Activated CD4-positive, alpha-beta T cell treated with anti-CD3 and anti-CD28 coated beads, Interleukin-2, amount 50 U/mL, for 16 hours (primary cell): ENCODE measurements at places on chromosomes 1 and 21.

GRCh38 chr1:116952738-116953275 lies 43.1 kb downstream of the PTGFRN start:
- no peak for DNase-seq

GRCh38 chr1:74858136-74858535 lies 125.2 kb downstream of the TYW3 start:
- DNase-seq: no peak

DNA sequence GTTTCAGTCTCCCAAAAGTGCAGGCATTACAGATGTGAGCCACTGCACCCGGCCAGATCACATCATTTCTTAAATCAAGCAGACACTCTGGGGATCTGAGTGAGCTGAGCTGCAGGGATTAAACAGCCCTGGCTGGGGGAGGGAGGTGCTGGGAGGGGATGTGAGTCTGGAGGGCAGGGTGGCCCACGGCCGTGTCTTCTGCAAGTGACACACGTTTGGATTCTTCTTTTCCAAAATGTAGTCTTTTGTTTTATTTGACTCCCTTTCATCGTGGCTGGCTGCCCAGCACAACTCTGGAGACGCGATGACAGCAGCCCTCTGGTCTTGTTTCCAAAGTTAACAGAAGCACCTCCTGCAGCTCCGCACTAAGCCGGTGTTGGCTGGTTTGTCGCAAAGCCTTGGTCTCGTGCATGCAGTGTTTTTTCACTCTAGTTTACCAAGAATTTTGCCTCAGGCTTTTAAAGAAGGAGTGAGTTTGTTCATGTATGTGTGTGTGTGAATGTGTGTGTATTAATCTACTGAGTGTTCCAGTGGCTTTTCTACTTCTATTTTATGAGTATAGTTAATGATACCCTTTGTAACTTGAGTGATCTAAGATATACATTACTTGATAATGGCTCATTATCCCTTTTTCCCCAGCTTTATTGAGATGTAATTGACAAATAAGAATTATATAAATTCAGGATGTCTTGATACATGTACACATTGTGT lies 2.8 kb upstream of the KRTAP10-5 start:
- no peak for DNase-seq

- DNase-seq: peak; percentile 67
Measured at GRCh38 chr1:173429471-173430402, 47.4 kb upstream of the PRDX6 start.

DNA sequence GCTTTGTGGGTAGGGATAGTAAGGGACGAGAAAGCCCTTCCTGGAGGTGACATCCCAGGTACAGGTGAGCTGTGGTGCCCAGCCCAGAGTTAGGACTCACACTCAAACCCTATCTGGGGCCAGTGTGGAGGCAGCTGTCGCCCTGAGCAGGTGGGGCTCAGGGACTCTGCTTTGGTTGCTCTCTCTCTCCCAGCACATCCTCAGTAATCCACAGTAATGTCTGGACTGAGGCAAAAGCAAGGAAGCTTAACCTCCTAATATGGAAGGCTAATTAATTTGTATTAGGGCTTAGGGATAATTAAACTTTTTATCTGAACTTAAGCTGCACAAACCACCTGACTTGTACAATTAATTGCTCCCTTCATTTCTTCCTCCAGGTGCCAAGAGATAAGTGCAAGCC lies 38.2 kb downstream of the DDX20 start:
- no peak for DNase-seq

- no peak for DNase-seq
Measured at GRCh38 chr1:185929776-185930175, 195.6 kb downstream of the HMCN1 start.

- DNase-seq: no peak
Measured at GRCh38 chr21:45269861-45270260, 17.8 kb downstream of the POFUT2 start.

GRCh38 chr1:62905872-62906271 lies 121.9 kb downstream of the ATG4C start:
- no peak for DNase-seq

DNA sequence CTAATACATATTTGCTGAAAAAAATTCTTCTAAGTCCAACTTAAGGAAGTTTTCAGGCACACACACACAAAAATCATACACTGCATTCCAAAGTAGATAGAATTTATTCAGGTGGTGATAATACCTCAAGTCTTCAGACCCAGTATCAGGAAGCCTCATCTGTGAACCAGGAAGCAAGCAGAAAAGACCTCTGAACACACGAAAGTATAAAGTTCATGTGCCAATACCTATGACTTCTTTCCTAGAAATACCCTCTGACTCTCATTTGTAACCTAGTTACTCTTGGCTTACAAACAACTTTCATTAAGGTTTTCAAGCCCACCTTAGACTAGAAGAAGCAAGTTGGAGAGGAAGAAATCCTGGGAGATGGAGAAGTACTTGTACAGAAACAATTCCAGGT lies 35.7 kb upstream of the IFNLR1 start:
- DNase-seq: no peak

- DNase-seq: no peak
Measured at GRCh38 chr1:87508247-87508787, 179.6 kb downstream of the LMO4 start.

DNA sequence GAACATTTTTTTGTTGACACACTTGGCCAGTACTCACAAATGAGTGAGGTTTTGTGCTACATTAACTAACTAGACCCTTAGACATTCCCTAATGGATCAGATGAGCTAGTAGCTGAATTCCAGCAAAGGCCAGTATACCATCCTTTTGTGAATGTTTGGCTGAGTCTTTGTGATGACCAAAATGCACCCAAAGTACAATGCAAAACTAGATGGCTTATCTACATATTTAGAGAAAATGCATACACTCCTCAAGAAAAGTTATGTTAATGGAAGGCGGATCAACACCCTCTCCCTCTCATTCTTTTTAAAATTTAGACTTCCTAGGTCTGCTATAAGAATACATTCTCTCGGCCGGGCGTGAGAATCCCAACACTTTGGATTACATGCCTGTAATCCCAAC lies 20.1 kb upstream of the DNAJC28 start:
- DNase-seq: no peak

GRCh38 chr1:43267291-43267805 lies 2.4 kb upstream of the TMEM125 start:
- DNase-seq: no peak

GRCh38 chr1:243388276-243388675 lies 132.4 kb downstream of the SDCCAG8 start:
- DNase-seq: no peak

- DNase-seq: no peak
Measured at GRCh38 chr1:102758418-102758817, 349.9 kb downstream of the COL11A1 start.

DNA sequence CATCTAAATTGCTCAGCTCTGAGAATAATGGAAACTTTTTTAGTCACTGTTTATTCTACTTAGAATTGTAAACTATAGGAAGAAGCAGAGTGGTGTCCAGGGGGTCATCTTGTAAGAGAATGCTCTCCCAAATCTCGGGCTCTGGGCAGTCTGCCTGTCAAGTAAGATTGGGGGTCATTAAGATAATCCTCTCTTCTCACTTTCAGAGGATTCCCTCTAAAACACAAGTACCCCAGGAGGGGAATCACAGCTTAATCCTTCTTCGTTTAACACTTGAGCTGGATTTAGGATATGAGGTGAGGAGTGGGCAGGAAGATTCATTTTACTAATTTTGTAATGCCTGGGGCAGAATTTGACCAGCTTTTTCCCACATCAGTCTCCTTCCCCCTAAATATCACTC lies 81.2 kb downstream of the RPS6KA1 start:
- DNase-seq: no peak

DNA sequence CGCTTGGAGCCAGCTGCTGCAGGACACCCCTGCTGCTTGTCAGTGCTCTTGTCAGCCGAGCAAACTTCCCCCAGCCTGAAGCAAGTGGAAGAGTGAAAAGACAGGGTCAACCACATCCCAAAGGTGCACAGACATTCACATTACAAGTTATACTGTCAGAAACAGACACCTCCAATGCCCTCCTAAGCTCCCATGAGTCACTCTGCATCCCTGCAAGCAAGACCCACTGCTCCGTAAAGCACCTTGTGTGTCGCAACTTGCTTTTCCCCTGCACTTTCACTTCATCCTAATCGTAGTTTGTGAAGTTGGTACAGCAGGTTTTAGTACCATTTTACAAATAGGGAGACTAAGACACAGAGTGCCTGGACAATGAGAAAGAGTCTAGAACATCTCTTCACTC lies 51.1 kb downstream of the KCNH1 start:
- DNase-seq: no peak

DNA sequence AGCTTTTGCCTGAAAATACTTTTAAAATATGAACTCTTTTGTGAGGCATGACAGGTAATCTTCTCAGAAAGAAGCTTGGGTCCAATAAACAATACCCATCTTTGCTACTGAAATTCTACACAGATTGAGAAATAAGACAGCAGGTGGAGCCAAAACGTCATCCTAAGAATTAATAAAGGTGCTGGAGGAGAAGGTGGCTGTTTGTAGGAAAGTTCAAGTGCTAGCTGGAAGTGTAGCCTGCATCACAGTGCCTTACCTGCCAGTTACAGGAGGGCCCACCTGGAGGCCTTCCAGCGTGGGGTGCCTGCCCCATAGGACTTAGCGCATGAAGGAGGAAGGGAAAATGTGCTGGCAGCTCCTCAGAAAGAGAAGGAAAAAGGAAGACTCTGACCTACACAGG lies 93.7 kb downstream of the TTC3 start:
- DNase-seq: no peak

DNA sequence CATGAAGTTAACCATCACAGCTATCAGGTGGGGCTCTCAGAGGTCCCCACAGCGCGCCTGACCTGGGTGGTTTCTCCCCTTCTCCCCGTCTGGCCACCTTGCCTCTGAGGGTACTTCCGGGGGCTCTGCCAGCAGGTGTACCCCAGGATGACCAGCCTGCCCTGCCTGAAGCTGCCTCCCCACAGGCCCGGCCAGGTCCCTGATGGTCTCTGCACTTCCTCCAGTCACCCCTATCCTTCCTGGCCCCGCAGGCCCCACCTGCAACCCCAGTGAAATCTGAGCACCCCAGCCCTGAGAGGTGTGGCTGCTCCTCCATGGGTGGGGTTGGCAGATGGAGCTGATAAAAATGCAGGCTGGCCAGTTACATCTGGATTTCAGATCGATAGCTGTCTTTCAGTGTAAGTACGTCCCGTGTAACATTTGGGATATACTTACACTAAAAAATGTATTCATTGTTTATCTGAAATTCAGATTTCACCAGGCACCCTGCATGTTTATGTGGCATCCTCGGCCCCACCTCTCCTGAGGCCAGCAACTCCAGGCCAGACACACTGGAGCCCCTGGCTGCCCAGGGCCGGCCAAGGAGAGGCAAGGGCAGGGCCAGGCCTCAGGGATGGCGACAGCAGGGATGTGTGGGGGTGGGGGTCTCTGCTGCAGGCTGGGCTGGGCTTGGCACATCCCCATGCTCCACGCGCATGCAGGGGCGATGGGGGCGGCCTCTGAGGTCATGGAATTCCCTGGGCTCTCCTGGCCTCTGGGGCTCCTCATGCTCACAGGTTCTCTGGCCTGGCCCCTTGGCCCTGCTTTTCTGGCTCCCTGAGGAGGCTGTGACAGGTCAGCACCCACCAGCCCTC lies 25.1 kb downstream of the LRRC3 start:
- no peak for DNase-seq

DNA sequence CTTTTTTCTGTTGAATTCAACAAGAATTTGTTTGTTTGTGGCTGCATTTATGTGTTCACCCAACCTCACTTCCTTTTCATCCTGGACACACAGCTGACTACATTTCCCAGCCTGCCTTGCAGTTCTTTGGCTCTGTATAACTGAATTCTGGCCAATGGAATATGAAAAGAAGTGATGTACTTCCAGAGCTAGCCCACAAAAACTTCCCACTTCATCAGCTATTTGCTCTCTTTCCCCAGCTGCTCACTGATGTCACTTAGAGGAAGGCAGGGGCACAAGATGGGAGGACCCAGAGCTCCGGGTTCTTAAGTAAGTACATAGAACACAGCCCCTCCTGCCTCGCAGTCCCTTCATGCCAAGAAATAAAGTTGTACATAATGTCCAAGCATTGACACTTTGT lies 235.0 kb upstream of the FGGY start:
- DNase-seq: no peak

DNA sequence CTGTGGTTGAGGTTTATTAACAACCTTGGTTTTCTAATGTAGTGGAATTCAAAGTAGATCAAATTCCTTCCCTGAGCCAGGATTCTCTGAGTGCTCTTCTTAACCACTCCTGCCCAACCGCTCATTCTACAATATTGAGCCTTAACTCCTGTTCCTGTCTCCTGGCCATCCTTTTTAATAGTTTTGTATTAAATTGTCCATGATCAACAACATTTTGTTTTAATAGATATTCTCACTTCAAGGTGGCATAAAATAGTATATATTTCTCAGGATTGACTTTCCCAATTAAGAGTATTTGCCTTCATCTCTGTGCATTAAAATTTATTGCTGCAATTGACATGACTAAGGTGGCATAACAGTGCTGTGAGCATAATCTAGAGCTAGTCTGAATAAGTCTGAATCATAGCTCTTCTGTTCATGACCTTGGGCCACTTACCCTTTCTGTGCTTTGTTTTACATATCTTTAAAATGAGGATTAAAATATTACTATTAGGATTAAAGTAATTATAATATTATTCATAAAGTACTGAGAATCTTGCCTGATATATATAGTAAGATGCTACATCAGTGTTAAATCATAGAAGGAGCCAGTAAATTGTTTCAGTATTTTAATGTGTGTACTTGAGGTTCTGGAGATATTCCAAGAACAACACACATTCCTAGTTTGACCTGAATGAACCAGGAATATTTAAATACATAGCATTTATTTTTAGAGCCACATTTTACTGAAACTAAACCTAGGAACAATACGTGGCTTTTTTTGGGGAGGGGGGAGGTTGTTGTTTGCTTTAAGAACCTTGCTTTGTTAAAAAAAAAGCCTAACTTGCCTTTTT lies 76.4 kb downstream of the ADGRL2 start:
- no peak for DNase-seq

- no peak for DNase-seq
Measured at GRCh38 chr1:27809883-27810282, 20.7 kb upstream of the PPP1R8 start.

GRCh38 chr1:193694741-193695140 lies 508.3 kb upstream of the B3GALT2 start:
- DNase-seq: no peak

DNA sequence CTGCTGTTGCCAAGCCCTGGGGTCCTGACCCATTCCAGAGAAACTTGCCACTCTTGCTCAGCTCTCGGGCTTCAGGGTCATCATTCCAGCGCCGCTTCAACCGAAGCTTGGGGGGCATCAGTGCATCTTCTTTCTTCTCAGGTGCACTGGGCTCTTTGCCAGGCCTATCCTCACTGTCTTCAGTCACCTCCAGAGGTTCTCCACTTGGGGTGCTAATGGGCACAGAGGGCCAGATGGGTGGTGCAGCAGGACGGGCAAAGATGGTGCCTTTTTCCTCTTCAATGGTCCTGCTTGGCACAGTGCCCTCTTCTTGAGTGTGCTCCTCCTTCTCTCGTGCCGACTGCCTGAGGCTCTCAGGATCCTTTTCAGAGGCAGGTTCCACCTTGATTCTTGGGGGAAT lies 13.3 kb downstream of the ETV3 start:
- no peak for DNase-seq

DNA sequence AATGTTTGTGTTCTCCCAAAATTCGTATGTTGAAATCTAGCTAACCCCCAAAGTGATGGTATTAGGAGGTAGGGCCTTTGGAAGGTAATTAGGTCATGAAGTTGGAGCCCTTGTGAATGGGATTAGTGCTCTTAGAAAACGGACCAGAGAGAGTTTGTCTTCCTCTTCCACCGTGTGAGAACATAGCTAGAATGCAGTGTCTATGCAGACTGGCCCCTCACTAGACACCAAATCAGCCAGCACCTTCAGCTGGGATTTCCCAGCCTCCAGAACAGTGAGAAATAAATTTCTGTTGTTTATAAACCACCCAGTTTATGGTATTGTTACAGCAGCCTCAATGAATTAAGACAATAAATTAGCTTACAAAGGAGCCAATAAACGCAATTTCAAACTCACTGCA lies 58.0 kb downstream of the KIAA0319L start:
- DNase-seq: no peak
